ENCODE measurements at places on chromosomes 2 and 18. TPM values are rescaled to one million over a fixed set of nuclear protein-coding genes. Genes with fewer than 3 reads are reported as not detected.

CPO gene
- not detected for total RNA-seq

KANSL3 gene
- 55.4 TPM for total RNA-seq

SCYGR7 gene
- not detected for total RNA-seq

KIF5C gene
- 6.1 TPM for total RNA-seq

MAB21L4 gene
- total RNA-seq, result not detected

IL1RL1 gene
- total RNA-seq, result not detected

MGAT4A gene
- 32.7 TPM for total RNA-seq

IL1F10 gene
- not detected for total RNA-seq

DNA sequence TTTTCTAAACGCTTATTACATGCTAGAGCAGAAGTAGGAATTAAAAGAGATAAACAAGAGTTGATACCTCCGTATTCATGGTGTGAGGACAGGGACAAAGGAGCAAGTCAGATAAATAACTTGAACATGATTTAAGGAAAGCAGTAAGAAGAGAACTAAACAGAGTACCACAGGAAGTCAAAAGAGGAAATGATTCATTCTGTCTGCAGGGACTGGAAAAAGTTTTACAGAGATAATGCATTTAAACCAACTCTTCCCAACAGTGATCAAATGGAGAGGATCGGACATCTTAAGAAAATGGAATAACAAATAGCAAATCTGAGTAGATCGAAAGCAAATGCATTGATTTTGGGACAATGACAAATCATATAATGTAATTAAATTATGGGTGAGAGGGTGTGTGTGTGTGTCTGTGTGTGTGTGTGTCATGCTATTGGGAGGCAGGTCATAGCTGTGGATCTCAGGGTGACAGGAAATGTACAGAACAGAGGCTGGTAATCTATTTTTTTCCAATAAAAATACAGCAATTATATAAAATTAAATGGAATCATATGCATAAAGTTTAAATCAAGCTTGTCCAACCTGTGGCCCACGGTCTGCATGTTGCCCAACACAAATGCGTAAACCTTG lies 113.4 kb downstream of the MC4R start:
- no peak overlapping the region for H3K27ac ChIP-seq
- no peaks in the 10 kb centered on the region for H3K4me1 ChIP-seq
- DNase-seq, result no peak
- H3K27me3 ChIP-seq, result peaks cover 2% of the 10 kb centered on the region
- no peaks in the 10 kb centered on the region for H3K36me3 ChIP-seq

DNA sequence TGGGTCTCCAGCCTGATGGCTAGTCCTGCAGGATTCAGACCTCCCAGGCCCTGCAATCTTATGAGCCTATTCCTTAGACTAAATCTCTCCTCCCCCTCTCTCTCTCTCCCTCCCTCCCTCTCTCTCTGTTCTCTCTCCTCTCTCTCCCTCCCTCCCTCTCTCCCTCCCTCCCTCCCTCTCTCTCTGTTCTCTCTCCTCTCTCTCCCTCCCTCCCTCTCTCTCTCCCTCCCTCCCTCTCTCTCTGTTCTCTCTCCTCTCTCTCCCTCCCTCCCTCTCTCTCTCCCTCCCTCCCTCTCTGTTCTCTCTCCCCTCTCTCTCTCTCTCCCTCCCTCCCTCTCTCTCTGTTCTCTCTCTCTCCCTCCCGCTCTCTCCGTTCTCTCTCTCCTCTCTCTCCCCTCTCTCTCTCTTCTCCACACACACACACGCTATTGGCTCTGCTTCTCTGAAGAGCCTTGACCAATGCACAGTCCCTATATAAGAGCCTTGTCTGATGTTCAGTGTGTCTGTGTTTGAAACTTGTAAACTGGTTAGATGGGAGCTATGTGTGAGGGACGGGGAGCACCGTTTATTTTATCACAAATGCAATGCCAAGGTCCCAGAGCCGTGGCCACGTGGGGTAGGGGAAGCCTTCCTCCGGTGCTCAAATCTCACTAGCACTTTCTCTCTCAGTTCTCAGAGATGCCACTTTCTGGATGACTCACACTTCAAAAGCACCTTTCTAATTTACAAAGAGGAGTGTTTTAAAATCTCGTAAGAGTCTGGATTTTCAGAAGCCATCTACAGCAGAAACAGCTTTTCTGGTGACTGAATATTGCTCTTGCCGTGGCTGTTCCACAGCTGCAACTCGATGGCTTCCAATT lies 9.4 kb upstream of the PRLH start:
- H3K27me3 ChIP-seq, result no peaks in the 10 kb centered on the region
- no peaks in the 10 kb centered on the region for H3K4me1 ChIP-seq
- no peak for DNase-seq
- H3K4me3 ChIP-seq, result no peak overlapping the region
- H3K27ac ChIP-seq, result no peak overlapping the region
- no peaks in the 10 kb centered on the region for H3K36me3 ChIP-seq

- H3K36me3 ChIP-seq, result no peaks in the 10 kb centered on the region
- H3K4me1 ChIP-seq, result peaks cover 22% of the 10 kb centered on the region
- no peak overlapping the region for H3K27ac ChIP-seq
- no peak for DNase-seq
- H3K27me3 ChIP-seq, result no peaks in the 10 kb centered on the region
Measured at GRCh38 chr18:76991021-76991688, 141.4 kb downstream of the MBP start.

DNA sequence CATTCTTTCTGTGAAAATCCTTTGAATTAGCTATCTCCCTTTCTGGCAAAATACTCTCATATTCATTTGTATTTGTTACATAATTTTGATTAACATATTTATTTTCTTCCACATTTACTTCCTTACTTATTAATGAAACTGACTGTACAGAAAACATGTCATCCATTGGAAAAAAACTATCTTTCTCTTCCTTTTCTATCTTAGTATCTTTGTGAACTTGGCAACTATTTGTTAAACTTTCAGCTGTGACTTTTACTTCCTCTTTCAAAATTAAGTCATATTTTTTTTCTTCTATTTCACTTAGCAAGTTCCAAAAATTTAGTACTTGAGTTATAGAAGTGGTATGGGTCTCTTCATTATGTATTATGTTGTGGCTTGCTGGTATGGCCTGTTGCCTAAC lies 2.6 kb downstream of the RAD51AP2 start:
- H3K27ac ChIP-seq, result no peak overlapping the region
- H3K27me3 ChIP-seq, result peaks cover 19% of the 10 kb centered on the region
- no peaks in the 10 kb centered on the region for H3K36me3 ChIP-seq
- DNase-seq, result no peak
- peaks cover 12% of the 10 kb centered on the region for H3K4me1 ChIP-seq

DNA sequence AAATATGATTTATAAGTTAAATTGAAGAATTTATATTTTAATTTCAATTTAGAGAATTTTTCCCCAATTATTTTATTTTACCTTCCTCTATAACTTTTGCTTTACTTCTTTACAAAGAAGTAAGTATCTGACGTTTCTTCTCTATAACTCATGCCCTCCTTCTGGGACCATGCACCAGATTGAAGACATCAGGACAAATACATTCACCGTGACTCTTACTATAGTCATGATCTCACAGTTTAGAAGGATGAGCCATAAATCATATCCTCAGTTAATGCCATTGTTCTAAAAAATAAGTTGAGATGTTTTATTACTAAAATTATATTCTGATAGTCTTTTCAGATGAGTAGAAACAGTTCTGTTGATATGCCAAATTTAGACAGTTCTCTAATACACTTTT lies 279.3 kb downstream of the TMX3 start:
- no peaks in the 10 kb centered on the region for H3K36me3 ChIP-seq
- H3K4me1 ChIP-seq, result no peaks in the 10 kb centered on the region
- no peak overlapping the region for H3K4me3 ChIP-seq
- no peaks in the 10 kb centered on the region for H3K27me3 ChIP-seq

DNA sequence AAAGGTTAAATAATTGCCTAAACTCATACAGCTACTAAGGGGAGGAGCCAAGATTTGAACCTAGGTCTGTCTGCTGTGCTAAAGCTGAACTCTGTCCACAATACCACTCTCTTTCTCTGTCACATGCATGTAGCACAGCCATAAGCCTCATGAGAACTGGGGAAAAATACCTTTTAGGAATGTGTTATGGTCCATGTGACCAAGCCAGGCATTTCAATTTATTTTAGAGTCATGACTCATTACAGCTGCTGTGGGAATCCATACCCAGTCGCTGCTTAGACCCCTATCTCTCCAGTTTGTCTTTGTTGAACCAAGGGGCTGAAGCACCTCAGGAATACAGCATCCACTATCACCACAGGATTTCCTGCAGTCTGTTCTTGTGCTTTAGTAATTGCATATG lies 200.0 kb upstream of the SIX3 start:
- no peaks in the 10 kb centered on the region for H3K4me1 ChIP-seq
- no peak overlapping the region for H3K4me3 ChIP-seq
- no peaks in the 10 kb centered on the region for H3K36me3 ChIP-seq

DNA sequence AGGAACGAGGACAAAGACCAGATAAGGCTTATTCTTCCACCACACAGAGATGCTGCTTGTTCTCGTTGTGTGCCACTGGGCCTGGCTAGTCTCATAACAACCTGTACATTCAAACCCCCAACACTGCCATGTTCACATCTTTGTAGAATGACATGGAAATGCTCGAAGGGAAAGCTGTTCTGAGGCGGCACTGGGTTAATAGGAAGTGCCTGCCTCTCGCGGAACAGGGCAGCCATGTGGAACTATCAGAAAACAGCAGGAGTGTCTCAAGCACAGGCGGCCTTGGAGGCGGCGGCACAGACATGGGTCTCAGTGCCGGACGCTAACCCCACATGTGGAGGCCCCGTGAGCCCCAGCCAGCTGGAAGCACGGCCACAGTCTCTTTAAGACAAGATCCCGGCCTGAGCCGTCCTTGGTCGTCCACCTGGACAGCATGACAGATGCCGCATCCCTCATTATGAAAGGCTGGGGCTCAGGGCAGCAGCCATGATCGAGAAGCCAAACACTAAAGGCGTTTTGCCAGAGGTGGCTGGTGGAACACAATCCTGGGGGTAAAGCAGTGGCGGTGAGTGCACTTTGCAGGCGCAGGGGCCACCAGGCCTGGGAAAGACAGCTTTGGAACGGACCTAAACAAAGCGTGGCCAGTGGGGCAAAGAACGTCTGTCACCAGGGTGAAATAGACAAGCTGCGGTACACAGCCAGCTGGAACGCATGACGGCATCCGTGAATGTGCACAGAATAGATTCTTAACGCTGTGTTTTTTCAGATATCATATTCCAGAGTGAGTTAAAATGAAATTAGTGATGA lies 161.0 kb downstream of the HDAC4 start:
- H3K4me1 ChIP-seq, result peaks cover 25% of the 10 kb centered on the region
- no peak overlapping the region for H3K27ac ChIP-seq
- H3K4me3 ChIP-seq, result no peak overlapping the region

GRCh38 chr2:204772546-204772945 lies 227.3 kb downstream of the PARD3B start:
- no peak for DNase-seq
- no peak overlapping the region for H3K27ac ChIP-seq
- H3K4me3 ChIP-seq, result no peak overlapping the region
- H3K36me3 ChIP-seq, result no peaks in the 10 kb centered on the region

GRCh38 chr2:141906678-141907077 lies 224.1 kb downstream of the LRP1B start:
- no peak for DNase-seq
- H3K27ac ChIP-seq, result no peak overlapping the region
- H3K27me3 ChIP-seq, result no peaks in the 10 kb centered on the region
- H3K4me1 ChIP-seq, result no peaks in the 10 kb centered on the region
- no peak overlapping the region for H3K4me3 ChIP-seq

DNA sequence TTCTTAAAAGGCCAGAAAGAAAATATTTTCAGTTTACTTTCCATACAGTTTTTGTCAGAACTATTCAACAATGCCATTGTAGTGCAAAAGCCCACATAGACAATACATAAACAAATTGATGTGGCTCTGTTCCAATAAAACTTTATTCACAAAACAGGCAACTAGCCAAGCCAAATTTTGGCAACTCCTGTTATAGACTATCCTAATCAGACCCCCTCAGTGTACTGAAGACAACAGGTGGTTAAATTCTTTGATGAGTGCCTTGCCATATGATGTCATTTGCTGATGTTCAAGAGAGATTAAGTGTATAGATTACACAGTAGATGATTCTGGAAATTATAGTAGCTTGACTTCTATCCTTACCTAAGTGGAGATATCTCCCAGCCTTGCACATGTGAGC lies 83.4 kb downstream of the FANCL start:
- peaks cover 32% of the 10 kb centered on the region for H3K36me3 ChIP-seq
- no peak for DNase-seq
- H3K27ac ChIP-seq, result no peak overlapping the region
- H3K27me3 ChIP-seq, result no peaks in the 10 kb centered on the region
- H3K4me3 ChIP-seq, result no peak overlapping the region
- H3K4me1 ChIP-seq, result no peaks in the 10 kb centered on the region

GRCh38 chr2:101566632-101567228 lies 91.8 kb upstream of the RFX8 start:
- H3K27ac ChIP-seq, result no peak overlapping the region
- no peaks in the 10 kb centered on the region for H3K4me1 ChIP-seq
- H3K36me3 ChIP-seq, result no peaks in the 10 kb centered on the region
- H3K27me3 ChIP-seq, result no peaks in the 10 kb centered on the region
- no peak for DNase-seq

DNA sequence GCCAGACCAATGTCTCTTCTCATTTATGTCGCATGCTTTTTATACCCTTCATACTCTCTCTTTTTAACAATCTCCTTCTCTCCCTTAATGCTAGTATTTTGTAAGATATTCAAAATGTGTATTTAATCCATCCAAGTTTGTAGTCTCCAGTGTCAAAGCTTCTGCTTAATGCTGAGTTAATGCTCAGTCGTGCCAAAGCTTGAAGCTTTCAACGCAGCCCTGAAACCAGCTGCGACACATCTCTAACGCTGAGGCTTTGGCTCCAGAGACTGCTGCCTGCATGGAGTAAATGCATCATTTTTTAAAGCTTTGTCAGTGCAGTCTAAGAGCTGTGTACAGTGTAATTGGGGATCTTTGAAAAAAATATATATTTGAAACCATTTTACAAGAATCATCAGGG lies 2108.8 kb upstream of the PIK3C3 start:
- H3K27ac ChIP-seq, result no peak overlapping the region
- DNase-seq, result no peak
- no peaks in the 10 kb centered on the region for H3K36me3 ChIP-seq
- no peaks in the 10 kb centered on the region for H3K4me1 ChIP-seq

- DNase-seq, result no peak
- no peaks in the 10 kb centered on the region for H3K4me1 ChIP-seq
- H3K27me3 ChIP-seq, result no peaks in the 10 kb centered on the region
- H3K4me3 ChIP-seq, result no peak overlapping the region
- no peak overlapping the region for H3K27ac ChIP-seq
Measured at GRCh38 chr2:77838441-77838840, 316.3 kb upstream of the LRRTM4 start.

All from B cell (primary cell).